ENCODE measurements at places on chromosomes 1 and 21.

DNA sequence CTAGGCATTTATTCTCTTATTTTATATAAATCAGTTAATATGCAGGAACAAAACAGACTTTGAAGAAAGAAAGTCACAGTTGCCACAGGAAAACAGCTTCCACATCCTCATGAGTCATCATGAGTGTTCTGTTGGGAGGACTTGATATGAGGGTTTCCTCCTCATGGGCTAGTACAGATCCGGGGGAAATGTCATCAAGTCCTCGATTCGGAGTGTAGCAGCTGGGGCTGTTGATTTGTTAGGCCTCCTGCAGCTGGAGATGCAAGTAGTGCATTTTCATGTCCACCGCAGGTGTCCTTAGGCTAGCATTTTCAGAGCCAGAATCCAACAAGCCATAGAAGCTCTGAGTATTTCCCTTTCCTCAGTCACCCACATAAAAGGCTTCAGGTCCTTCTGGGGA is 36.7 kb downstream of the ADAM30 start:
- no peak for DNase-seq

GRCh38 chr1:229825042-229825441 is 199.0 kb downstream of the URB2 start:
- DNase-seq, result no peak

DNA sequence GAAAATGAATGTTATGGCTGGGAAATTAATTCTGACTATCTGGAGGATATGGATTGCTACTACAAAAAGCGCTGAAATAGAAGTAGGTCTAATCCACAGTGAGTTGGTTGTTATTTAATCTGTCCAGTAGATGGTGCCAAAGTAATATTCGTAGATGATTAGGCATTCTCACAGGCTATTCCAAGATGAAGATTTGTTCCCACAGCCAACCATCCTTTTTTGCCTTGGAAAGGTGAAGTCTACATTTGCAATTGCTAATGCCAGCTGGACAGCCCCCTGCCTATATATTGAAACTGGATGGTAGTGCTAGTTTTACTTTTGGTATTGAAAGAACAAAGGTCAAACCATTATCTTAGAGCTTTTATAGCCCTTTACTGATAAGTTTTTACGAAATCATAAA is 43.8 kb downstream of the RBM11 start:
- peak; percentile 6 for DNase-seq

- no peak for DNase-seq
These were observed 1211.6 kb upstream of the ADGRL4 start for GRCh38 chr1:80218112-80218511.

DNA sequence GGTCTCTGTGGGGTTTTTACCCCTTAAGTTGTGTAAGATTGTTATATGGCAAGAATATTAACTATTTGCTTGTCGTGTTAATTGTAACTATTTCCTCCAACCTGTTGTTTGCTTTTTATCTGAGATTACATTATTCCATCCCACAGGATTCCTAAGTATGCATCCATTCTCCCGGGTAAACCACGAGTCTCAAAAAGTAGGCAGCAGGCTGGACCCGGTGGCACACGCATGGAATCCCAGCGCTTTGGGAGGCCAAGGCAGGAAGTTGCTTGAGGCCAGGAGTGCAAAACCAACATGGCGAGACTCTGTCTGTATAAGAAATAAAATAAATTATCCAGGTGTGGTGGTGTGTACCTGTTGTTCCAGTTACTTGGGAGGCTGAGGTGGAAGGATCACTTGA is 12.6 kb upstream of the RSPO1 start:
- DNase-seq, result no peak

- DNase-seq, result no peak
These were observed 23.0 kb downstream of the DISP3 start for GRCh38 chr1:11501906-11502485.

GRCh38 chr1:53393325-53393792 is 65.5 kb upstream of the LRP8 start:
- peak; percentile 43 for DNase-seq

DNA sequence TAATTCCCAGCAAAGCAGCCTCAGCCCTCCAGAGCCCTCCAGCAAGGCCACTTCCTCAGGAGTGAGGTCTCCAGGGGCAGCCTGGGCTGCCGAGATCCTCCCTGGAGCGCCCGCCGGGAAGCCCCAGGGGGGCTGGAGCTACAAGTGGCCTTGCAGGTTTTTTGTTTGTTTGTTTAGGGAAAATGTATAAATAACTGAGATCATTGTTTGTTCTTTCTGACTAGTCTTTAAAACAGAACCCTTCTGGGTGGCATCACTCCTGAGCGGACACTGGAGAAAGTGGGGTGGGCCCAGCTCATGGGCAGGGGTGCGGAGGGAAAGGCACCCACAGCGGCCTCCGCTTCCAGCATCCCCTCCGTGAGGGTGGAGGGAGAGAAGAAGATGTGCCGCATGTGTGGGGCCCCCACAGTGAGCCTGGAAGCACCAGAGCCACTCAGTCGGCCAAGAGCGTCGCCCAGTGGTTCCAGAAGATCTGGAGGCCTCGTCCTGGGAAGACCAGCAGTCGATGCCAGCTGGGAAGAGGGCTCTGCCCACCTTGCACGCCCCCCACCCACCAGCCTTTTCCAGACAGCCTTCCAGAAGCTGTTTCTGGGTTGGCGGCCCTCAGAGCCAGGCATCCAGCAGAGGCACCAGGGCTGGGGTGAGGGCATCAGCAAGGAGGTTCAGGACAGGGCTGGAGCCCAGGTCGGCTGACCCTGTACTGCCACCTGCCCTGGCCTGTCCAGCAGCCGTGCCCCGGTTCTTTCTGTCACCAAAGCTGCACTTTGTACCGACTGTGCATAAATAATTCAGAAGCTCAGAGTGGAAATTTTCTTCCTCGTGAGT is 34.6 kb downstream of the TFF3 start:
- DNase-seq, result no peak

DNA sequence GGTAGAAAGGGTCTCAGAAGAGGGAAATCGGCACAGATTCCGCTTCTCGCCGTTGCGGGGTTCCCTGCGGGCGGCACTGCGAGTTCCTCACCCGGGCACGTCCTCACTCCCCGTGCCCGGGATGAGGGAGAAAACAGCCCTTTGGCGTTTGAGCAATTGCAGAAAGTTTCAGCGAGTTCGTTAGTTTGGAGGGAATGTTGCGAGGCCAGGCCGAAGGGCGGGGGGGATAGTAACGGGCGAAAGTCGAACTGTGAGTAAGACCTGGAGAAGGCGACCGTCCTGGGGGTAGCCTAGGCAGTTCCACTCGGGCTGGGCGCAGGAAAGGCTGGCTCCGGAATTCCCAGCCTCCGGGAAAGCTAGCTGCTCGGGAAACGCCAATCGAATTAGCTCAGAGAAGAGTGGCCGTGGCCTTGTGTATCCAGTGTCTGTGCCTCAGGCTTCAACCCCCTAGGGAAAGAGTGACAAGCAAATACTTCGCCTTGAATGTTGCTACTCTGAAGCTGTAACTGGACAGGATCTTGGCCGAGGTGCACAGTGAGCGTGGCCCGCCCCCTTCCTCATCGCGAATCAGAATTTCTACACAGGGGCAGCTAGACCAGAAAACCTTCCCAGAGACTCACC is 787 bp downstream of the PTGFR start:
- no peak for DNase-seq

DNA sequence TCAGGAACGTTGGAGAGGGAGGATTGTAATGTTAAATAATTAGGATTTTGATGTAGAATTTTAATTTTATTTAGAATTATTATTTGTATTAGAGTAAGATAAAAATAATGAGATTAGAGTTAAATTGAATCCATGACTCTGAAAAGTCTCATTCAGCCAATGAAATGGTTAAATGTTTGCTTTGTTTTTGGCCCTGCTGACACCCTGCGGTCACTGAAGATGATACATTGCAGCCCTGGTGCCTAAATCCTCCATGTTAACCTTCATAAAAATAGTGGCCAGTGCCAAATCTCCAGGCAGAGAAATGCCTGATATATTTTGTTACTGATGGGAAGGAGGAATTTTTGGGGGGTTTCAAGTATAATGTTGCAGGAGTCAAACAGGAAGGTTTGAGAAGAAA is 27.3 kb upstream of the RLF start:
- DNase-seq, result no peak

DNA sequence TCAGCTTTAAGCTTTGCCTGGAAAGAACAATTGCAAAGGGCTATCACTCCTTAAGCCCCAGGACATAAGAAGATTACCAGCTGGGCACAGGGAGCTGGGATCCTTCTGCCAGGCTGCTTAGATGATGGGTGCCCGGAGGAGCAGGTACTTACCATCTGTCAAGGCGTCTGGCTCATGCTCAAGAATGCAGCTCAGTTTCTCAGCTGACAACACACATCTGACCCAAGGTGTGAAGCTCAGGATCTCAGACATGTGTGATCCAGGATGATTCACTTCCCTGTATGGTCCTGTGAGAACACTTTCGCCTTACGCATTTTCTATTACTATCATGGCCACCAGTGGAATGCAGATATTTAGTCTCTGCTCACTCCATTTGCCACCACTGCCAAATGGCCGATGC is 14.7 kb upstream of the DISC1 start:
- no peak for DNase-seq

DNA sequence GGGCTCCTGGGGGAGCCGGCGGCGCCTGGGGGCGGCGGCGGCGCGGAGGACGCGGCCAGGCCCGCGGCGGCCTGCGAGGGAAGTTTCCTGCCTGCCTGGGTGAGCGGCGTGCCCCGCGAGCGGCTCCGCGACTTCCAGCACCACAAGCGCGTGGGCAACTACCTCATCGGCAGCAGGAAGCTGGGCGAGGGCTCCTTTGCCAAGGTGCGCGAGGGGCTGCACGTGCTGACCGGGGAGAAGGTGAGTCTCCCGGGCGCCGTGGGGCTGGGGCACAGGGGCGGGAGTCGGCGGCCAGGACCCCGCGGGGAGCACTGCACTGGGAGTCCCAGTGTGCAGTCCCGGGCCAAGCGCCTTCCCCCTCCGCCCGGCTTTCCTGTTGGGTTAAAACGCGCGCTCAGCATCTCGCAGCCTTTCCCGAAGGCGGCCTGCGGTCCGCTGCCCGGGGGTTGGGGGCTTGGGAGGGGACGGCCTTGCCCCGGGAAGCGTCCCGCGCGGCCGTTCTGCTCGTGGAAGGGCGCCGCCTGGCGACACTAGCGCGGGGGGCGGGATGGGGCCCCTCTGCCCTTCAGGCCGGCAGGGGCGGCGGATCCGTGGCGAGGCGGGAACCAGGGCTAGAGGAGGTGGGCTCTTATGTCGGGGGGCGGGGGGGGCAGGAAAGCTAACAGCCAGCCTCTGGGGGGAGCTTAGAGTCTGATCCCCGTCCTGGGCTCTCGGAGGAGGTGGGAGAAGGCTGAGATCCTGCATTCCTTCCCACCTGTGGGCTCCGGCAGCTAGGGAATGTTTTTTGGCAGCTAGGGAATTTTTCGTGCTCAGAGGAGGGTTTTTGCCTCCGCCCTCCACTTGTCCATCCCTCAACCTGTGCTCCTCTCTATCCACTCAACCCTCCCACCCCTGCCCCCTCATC is 1.1 kb downstream of the HUNK start:
- DNase-seq, result peak; percentile 34

GRCh38 chr1:16386454-16387113 is 19.5 kb downstream of the SZRD1 start:
- no peak for DNase-seq

DNA sequence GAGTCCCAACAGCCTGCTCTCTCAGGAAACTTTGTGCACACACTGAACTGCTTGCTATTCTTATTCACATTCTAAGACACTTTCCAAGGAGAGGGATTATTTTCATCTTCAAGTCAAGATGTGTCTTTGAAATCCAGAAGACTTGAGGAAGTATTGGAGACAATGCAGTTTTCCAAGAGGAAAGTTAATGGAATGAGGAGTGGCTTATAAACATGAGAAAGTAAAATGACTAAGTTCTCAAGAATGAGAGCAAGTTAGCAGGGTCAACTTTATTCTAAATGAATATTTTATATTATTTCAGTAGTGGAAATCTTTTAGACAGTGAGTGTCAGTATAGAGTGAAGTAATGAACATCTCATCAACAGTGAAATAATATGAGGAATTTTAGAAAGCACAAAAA is 1239.3 kb downstream of the MRPL39 start:
- no peak for DNase-seq

GRCh38 chr1:21638531-21639341 is 30.4 kb downstream of the RAP1GAP start:
- peak; percentile 29 for DNase-seq
